Fibroblast of lung (primary cell): ENCODE measurements at places on chromosomes 2 and 18. TPM values are rescaled to one million over a fixed set of nuclear protein-coding genes. Genes with fewer than 3 reads are reported as not detected.
A peak's percentile ranks its signal among the peaks of the same experiment; 100 is the strongest.

RALB gene
- 46.2 and 58.3 TPM in 2 replicates for total RNA-seq

- DNase-seq: no peak
Observed at GRCh38 chr2:10837298-10838266, 25.0 kb upstream of the PDIA6 start.

CLIP4 gene
- total RNA-seq: 123 and 127 TPM in 2 replicates

GRCh38 chr2:72846171-72847095, 20.6 kb upstream of the EXOC6B start:
- no peak for DNase-seq

- no peak for DNase-seq
Observed at GRCh38 chr2:105754994-105755393, 10.3 kb downstream of the NCK2 start.

DNA sequence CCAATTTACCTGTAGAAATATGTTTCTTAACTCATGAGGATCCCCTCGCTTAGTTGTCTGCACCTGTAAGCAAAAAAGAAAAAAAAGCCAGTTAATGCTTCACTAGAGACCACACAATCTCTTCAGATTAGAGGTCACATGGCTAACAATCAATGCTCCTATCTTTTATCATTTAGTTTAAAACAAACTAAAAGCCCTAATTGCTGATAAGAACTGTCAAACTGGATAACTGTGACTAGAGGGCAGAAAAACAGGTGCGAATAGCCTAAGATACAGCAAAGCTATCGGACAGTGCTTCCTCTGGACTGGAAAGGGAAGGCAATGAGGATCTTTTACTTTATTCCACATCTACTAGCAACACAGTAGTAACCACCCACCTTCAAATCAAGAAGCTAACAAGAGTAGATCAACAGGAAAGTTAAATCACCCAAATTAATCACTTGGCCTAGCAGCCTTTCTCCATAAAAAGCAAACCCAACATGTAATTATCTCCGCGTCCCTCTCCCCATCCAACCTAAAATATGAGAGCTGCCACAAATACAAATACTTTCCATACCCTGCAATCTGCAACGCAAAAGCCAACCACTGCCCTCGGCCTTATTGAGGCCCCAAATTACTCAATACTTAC, 734 bp downstream of the SLC25A12 start:
- DNase-seq: peak; percentile 25

DNA sequence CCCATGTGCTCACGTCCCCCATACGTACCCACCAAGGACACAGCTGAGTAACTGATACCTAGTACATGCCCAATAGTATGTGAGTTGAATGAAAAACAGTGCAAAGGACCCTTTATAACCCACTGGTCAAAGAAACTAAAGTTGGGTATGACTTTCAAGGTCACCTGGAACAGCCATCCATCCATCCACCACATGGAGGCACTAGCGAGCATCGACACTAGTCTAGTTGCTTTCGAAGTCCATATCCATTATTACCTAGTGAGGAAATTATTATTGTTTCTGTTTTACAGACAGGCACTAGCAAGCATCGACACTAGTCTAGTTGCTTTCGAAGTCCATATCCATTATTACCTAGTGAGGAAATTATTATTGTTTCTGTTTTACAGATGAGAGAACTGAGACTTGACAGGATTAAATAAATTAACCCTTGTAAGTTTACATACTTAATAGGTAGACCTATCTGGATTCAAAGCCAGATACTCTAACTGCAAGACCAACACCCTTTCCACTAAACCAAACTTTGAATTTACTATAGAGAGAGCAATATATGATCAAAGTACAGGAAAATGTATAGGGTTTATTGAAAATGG, 233.7 kb downstream of the METTL4 start:
- DNase-seq: no peak

DNA sequence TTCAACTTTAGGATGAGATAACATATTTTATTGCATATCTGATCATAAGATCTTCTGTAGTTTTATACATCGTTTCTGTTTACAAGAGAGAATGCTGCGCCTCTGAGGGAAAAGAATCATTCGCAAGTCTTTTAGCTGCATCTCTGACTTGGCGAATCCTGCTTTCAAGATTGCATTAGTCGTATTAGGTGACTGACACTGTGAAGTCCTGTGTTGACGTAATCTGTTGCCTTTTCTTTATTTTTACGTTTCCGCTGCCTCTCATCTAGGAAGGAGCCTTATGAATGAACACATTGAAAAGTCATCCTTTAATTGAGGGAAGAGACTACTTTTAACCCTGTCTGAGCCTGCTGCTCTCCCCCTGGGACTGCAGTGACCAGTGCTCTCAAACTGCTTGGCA, 101.5 kb downstream of the LDLRAD4 start:
- no peak for DNase-seq

CNGA3 gene
- under 0.01 TPM in 2 replicates for total RNA-seq

HNMT gene
- 139 and 163 TPM in 2 replicates for total RNA-seq

MPP4 gene
- total RNA-seq: 0.26 and 0.50 TPM in 2 replicates

TUBA3E gene
- not detected in 2 replicates for total RNA-seq

GRCh38 chr18:49024804-49025421, 74.1 kb upstream of the SMAD7 start:
- DNase-seq: no peak

DNA sequence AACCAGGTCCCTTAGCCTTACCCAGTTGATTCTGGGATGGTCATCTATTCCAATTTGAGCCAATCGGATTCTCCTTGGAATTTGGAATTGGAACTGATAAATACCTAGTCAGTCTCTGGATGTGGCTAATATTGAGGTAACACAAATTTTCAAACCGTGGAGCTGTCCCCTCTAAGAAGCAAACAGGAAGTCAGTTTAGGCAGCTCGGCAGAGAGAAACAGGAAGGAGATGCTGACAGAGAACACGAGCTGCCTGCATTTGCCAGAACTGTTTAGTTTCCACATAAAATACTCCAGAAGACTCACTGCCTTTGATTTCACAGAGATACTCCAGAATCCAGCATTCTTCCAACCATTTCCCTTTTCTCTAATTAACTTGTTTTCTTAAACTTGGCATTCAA, 1024.9 kb downstream of the BCL11A start:
- DNase-seq: no peak

DNA sequence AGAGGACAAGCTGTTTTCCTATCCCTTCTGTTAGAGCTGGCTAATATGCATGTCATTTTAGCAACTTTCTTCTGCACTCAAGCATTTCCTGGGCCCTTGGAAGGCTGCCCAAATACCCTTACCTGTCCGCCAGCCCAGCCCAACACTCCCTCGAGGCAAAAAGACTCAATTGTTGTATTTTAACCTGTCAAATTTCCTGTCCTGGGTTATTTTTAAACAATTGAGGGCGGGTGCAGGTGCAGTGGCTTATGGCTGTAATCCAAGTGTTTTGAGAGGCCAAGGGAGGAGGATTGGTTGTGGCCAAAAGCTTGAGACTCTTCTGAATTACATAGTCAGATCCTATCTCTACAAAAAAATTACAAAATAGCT, 125.0 kb upstream of the ARHGAP28 start:
- no peak for DNase-seq

GRCh38 chr2:70936165-70936978, 672 bp downstream of the ATP6V1B1 start:
- no peak for DNase-seq

DNA sequence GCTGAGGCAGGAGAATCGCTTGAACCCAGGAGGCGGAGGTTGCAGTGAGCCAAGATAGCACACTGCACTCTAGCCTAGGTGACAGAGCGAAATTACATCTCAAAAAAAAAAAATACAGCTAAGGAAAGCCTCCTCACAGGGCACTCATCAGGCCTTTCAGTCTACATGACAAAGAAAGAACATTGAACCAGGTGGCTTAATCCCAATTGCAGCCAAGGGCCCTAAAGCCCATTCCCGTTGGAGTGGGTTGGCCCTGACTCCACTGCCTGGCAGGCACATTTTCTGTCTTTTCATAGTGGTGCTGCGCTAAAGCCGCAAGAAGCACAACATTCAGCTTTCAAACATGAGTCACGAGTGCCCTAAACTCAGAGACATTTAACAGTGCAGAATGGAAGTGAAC, 372.5 kb downstream of the RNF144A start:
- no peak for DNase-seq

GRCh38 chr2:100749771-100750542, 70.0 kb upstream of the NPAS2 start:
- DNase-seq: no peak

RAX gene
- not detected in 2 replicates for total RNA-seq

DNA sequence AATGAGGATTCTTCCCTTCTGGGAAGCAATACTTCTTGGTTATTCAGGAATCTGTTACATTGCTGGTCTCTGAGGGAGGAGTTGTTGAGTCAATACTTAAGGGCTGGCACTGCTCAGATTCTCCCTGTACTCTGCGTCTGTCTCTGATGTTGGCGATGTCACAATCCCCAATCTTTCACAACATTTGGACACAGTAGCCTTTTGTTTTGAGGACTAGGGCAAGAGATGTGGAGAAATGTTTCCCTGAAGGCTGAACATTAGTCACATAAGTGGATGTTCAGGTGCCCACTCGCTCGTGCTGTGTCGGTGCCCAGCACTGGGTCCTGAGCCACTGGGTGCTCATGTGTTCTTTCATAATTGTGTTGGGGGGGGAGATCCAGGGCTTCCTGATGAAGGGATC, 55.0 kb downstream of the MAPK4 start:
- DNase-seq: peak; percentile 5

GRCh38 chr18:13613591-13614501, 112.5 kb downstream of the FAM210A start:
- DNase-seq: no peak

FOXD4L1 gene
- total RNA-seq: 0.17 and 0.26 TPM in 2 replicates
